Colonic mucosa (tissue), 4 donors: ENCODE measurements at places on chromosomes 3 and 15. TPM values are rescaled to one million over a fixed set of nuclear protein-coding genes. Genes with fewer than 3 reads are reported as not detected.

The C2CD4A gene
- total RNA-seq: 2.4 TPM

DNA sequence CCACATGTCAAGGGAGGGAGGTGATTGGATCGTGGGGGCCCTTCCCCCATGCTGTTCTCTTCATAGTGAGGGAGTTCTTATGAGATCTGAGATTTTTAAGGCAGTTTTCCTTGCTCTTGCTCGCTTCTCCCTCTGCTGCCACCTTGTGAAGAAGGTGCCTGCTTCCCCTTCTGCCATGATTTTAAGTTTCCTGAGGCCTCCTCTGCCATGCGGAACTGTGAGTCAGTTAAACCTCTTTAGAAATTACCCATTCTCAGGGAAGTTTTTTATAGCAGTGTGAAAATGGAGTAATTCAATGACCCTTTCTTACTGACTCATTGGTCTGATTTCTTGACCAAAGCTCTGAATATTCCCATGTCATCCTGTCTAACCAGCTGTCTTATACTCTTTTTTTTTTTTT, 484.4 kb upstream of the TPRG1 start:
- no peak for DNase-seq
- no peak overlapping the region for H3K4me3 ChIP-seq
- no peaks in the 10 kb centered on the region for H3K36me3 ChIP-seq
- no peaks in the 10 kb centered on the region for H3K27me3 ChIP-seq

GRCh38 chr15:93486407-93487117, 397.6 kb upstream of the RGMA start:
- no peak overlapping the region for H3K4me3 ChIP-seq
- DNase-seq: no peak
- no peaks in the 10 kb centered on the region for H3K4me1 ChIP-seq

DNA sequence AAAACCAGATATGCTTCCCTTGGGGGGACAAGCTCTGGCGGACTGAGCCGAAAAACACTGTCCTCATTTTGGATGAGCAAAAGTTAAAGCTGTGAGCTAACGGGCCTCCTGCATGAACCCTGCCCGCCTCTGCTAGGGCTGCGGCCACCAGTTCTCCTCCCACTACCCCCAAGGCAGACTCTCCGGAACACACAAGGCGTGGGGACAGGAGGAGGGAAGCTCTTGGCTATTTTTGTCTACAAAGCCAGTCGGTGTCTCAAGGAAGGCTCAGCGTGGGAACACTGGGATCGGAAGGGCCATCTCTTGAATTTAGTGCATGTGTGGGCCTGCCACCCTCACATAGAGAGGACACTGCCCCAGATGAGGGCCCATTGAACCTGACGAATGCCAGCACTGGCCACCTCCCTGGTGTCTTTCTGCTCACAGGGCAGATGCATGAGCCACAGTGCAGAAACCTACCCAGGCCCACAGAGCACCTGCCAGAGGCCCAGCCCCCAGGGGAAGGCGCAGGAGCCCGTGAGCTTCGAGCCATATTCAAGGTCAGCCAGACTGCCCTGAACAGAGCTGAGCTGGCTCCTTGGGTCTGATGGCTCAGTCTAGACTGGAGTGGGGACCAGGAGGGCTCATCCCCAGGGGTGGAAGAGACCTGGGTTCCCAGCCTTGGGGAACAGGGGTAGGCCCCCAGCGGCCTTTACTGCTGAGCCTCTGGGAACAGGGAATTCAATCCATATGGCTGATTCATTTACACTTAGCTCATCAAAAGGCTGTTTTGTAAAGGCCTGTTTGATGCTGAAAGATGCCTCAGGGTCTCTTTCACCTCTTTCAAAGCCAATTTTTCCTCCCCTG, 38.3 kb downstream of the HCN4 start:
- H3K4me3 ChIP-seq: no peak overlapping the region
- no peaks in the 10 kb centered on the region for H3K4me1 ChIP-seq
- H3K36me3 ChIP-seq: no peaks in the 10 kb centered on the region
- no peaks in the 10 kb centered on the region for H3K27me3 ChIP-seq
- no peak for DNase-seq

GRCh38 chr3:1200371-1200770, 107.5 kb downstream of the CNTN6 start:
- H3K27ac ChIP-seq: no peak overlapping the region
- H3K27me3 ChIP-seq: no peaks in the 10 kb centered on the region
- H3K4me1 ChIP-seq: no peaks in the 10 kb centered on the region
- no peaks in the 10 kb centered on the region for H3K36me3 ChIP-seq
